Stimulated activated CD8-positive, alpha-beta memory T cell treated with anti-CD3 and anti-CD28 coated beads, Interleukin-12 subunit alpha, Interleukin-12 subunit beta, amount 100 ng/mL, for 4 hours (primary cell): ENCODE measurements at places on chromosomes 6 and 20.

DNA sequence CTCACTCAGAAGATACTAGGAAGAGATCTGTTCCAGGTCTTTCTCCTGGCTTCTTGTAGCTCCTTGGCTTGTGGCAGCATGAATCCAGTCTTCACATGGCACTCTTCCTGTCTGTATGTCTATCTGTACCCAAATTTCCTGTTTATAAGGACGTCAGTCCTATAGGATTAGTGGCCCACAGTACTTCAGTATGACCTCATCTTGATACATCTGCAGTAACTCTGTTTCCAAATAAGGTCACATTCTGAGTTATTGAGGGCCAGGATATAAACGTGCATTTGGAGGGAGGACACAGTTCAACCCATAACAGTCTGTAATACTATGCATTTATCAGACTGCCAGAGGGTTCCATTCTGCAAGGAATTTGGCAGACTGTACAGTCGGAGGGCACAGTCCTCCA, 57.6 kb upstream of the DYNLRB1 start:
- no peak for DNase-seq

- DNase-seq: peak; percentile 19
Observed at GRCh38 chr20:46562373-46563169, 12.1 kb upstream of the OCSTAMP start.

DNA sequence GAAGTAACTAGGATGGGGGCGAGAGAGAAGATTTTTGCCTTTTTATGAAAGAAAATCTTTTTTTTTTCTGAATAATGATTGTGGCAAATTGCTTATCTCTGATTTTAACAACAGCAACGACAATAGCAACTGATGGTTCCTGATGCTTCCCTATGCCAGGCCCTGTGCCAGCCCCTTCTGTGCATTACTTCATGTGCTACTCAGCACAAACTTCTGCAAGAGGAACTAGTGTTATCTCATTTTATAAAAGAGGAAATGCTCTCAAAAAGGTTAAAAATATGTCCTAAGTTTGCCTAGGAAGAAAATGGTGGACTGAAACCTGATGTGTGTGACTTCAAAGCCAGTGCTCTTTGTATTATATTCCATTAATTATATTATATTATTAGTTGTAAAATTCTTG, 74.0 kb upstream of the RALGAPA2 start:
- no peak for DNase-seq

- DNase-seq: no peak
Observed at GRCh38 chr6:77030929-77031674, 432.2 kb downstream of the HTR1B start.

DNA sequence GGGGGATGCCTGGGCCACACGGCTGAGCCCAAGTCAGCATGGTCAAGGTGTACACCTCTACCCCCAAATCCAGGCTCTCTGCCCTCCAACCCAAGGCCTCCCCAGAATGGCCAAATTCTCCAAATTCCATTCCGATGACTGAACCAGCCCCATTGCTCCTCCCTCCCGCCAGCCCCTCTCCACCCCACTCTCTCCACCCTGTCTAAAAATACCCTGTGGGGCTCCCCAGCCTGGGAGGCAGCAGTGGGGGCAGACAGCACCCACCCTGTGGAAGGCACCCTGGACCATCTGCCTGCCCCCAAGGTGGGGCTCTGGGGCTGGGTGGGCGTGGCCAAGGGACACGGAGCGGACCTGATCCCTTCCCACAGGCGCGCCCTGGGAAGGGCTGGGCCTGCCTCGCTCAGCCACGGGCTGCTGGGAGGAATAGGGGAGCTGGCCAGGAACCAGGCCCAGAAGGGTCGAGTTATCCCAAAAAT, 11.4 kb downstream of the TEAD3 start:
- no peak for DNase-seq

GRCh38 chr6:149248693-149249369, 68.7 kb upstream of the TAB2 start:
- no peak for DNase-seq

GRCh38 chr6:125469915-125470314, 168.1 kb upstream of the HDDC2 start:
- DNase-seq: no peak

- no peak for DNase-seq
Observed at GRCh38 chr6:49556429-49556837, 6.0 kb downstream of the C6orf141 start.

DNA sequence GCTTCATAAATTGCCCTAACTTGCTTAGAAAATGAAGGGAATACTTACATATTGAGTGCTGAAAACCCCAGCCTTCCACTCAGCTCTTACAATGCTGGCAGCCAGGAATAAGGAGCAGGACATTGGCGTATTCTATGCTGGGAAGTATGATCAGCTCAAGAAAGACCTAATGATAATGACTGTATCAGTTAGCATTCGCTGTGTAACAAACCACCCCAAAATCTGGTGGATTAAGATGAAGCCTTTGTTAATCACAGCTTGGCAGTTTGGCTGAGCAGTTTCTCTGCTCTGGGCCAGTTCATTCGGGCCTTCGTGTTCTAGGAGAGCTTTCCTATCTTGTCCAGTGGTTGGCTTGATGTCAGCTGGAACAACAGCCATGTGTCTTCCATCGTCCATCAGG, 33.4 kb upstream of the TUBB2A start:
- DNase-seq: no peak

DNA sequence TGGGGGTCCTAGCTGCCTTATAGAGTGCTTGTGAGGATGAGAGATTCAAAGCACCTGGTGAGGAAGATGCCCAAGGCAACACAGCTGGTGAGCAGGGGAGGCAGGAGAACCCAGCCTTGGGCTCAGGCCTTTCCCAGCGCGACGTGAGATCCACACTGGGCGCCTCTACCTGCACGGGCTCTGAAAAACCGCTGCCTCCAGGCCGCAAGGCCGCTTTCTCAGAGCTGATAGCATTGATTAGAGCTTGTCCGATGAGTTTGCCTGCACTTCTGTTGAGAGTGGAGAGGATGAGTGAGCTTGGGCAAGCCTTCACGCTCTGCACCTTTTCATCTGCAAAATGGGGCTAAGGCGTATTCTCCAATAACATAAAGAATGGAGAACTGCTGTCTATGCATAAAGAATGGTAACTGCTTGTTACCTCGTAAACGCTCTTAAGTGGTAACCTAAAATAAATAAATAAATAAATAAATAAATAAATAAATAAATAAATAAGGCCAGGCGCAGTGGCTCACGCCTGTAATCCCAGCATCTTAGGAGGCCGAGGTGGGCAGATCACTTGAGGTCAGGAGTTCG, 916 bp downstream of the PABPC1L start:
- DNase-seq: no peak

DNA sequence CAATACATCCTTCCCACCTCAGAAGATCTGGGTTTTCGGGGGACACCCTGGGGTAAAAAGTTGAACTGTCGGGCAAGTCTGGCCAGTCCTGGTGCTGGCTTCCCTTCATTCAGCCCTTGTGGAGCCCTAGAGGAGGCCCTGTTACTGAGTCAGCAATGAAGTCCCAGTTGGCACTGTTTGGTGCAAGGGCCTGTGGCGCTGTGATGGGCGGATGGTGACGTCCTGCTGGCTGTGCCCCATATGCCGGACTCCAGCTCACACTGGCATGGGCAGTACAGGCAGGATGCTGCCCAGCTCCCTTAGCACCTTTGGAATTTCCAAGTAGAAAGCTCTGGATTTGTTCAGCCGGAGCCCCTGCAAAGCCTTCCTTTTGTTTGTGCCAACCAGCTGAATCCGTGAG, 186.2 kb upstream of the PMEPA1 start:
- no peak for DNase-seq

- DNase-seq: no peak
Observed at GRCh38 chr6:114051031-114051430, 80.1 kb upstream of the HDAC2 start.

DNA sequence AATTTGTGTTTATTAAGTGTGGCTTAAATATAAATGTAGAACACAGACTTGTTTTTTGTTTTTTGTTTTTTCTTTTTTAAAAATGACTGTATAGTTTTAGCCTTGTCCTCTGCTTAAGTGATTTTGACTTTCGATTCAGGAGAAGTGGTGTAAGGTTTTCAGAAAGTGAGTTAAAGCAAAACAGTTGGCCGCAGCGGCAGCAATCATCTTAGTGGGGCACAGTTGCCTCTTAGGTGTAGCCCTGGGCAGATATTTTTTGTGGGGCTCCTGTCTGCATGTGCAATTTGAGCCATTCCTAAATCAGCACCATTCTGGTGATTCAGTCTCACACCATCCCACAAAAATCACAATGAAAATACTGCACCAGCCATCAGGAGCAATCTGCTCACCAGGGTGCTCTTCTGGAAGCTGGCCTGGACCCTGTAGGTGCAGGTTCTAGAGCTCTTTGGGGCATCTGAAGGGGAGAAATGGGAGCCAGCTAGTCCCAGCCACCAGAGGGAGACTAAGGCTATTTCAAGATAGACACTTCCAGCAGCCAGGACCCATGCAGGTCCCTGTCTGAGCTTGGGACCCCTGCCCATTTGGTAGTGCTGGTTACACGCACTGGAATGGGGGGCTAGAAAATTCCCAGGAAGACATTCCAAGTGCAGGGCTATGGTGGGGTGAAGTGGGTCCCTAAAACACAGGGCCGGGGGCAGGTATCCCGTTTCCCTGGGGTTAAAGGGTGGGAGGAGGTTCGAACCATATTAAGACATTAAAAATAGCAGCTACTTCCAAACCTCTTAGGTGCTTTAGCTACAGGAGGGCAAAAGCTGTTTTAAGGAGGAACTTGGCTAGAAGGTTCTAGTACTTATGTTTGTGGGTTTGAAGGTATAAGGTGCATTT, 156.6 kb downstream of the NFATC2 start:
- no peak for DNase-seq

DNA sequence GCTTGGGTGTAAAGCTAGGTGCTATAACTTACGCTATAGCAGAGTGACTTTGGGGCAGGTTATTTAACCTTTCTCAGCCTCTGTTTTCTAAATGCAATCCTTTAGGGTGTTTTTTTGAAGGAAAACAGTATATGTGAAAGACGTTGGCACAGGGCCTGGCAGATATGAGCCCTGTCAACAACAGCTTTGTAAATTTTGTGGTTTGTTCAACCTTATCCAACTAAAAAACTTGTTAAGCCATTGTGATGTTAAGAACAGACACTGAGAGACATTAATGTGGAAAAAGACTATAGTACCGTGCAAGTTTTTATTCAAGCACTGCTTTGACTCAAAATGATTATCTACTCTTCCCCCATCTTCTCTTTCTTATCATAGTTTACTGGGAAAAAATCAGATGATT, 8.2 kb downstream of the HECA start:
- no peak for DNase-seq

- no peak for DNase-seq
Observed at GRCh38 chr20:47925593-47925992, 140.3 kb upstream of the SULF2 start.

- no peak for DNase-seq
Observed at GRCh38 chr20:17969278-17969883, 563 bp downstream of the MGME1 start.

GRCh38 chr6:42403831-42404230, 47.9 kb downstream of the TRERF1 start:
- no peak for DNase-seq

GRCh38 chr6:107617341-107617932, 127.5 kb downstream of the SOBP start:
- DNase-seq: no peak

DNA sequence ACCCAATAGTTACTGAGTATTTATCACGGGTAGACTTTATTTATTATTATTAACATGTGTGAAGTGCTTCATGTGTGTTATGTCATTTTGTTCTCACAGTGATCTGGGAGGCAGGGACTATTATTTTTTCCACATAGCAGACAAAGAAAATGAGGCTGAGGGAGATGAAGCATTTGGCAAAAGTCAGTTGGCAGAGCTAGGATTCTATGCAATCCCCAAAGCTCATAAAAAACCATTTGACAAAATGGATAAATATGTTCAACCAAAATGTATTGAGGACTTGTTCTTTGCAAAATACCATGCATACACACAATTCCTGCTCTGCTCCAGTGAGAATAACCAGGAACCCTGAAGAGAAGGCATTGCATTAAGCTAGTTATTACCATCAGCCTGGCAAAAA, 184.4 kb downstream of the HS3ST5 start:
- no peak for DNase-seq

GRCh38 chr6:99119109-99120031, 171.6 kb upstream of the FBXL4 start:
- DNase-seq: no peak

DNA sequence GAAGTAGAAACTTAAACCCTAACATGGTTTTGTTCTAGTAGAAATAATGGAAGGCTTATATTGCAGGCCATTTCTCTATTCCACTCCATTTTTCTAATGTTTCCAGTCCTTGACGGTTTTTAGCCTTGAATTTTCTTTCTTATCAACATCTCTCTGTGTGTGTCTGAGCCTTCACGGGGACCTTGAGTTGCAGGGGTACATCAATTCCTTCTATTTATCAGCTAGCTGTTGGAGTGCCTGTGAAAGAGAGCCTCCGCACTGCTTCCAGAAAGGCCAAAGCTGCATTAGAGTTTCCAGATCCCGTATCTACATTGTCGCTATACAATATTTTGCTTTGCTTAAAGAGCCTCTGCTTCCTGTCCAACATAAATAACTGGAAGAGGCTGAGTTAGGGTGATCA, 5.4 kb upstream of the HSF2 start:
- no peak for DNase-seq

GRCh38 chr6:39367700-39368099, 45.2 kb upstream of the KCNK16 start:
- no peak for DNase-seq

DNA sequence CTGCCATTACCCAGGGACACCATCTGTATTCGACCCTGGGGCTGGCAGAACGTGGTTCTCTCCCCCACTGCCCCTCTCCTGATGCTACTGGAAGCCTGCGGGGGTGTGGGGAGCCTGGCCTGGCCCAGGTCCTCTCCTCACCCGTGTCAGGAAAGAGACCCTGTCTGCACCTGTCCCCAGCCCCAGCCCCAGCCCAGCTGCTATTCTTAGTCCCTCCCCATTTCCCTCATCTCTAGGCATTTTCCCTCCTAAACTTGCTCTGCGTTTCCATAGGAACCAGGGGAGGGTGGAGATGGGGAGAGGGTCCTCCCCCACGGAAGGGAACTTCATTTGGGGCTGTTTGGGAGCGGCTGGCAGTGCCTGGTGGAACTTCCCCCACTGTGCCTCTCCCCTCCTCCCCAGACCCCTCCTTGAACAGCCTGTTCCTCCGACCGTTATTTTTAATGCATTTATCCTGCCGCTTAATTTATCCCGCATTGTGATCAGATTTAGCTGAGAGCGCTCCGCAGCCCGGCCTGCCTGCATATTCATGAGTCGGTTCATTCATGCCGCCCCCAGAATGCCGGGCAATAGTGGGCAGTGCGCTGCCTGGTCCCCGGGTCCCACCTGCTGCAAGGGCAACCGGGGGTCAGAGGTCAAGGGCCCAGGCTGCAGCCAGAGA, 31.8 kb upstream of the DLGAP4 start:
- DNase-seq: no peak

- no peak for DNase-seq
Observed at GRCh38 chr6:32559747-32560146, 29.7 kb upstream of the HLA-DRB5 start.

- DNase-seq: no peak
Observed at GRCh38 chr20:39453890-39454289, 491.7 kb downstream of the DHX35 start.

DNA sequence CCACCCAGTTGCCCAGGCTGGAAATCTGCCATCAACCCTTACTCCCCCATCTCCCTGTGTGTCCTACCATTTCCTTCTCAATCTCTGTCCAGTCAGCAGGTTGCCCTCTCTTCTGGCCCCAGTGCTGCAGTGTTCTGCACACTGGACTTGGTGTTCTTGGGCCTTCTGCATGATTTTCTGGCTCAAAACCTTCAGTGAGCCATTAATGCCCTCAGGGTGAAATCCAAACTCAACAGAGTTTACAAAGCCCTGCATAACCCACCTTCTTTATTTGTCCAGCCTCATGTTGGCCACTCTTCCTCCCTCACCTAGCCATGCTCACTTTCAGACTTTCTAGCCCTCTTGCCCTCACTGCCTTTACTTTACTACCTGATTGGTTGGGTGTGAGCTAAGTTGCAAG, 5.0 kb upstream of the GSTA3 start:
- DNase-seq: no peak
